ENCODE measurements at places on chromosomes 1 and 21. TPM values are rescaled to one million over a fixed set of nuclear protein-coding genes. Genes with fewer than 3 reads are reported as not detected.

The FCGR1A gene
- not detected for total RNA-seq

The TUFT1 gene
- total RNA-seq: 3.5 TPM

The LEMD1 gene
- 15.0 TPM for total RNA-seq

The XPR1 gene
- 29.6 TPM for total RNA-seq

The FCRL2 gene
- not detected for total RNA-seq

The ADGRB2 gene
- total RNA-seq: 45.4 TPM

The MXRA8 gene
- 26.7 TPM for total RNA-seq

Data from G401 (cell line).